Calu3 (cell line): ENCODE measurements at places on chromosomes 16 and 17. TPM values are rescaled to one million over a fixed set of nuclear protein-coding genes. Genes with fewer than 3 reads are reported as not detected.
A peak's percentile ranks its signal among the peaks of the same experiment; 100 is the strongest.

Gene QPRT
- 4.6 and 7.5 TPM in 2 replicates for total RNA-seq

Gene ABCC12
- total RNA-seq: not detected in 2 replicates

Gene SMIM36
- total RNA-seq: not detected in 2 replicates

Gene PRSS22
- total RNA-seq: 140 and 141 TPM in 2 replicates

Gene CDH11
- not detected in 2 replicates for total RNA-seq

- peaks cover 6% of the 10 kb centered on the region for H3K4me1 ChIP-seq
- H3K27ac ChIP-seq: no peak overlapping the region
- no peak for DNase-seq
- peaks cover 10% of the 10 kb centered on the region for H3K36me3 ChIP-seq
- H3K4me3 ChIP-seq: no peak overlapping the region
- no peaks in the 10 kb centered on the region for H3K27me3 ChIP-seq
Observed at GRCh38 chr17:80783971-80784370, 207.7 kb upstream of the CHMP6 start.

- H3K27ac ChIP-seq: no peak overlapping the region
- no peak for DNase-seq
- H3K36me3 ChIP-seq: peaks cover 8% of the 10 kb centered on the region
- H3K4me3 ChIP-seq: no peak overlapping the region
- peaks cover 90% of the 10 kb centered on the region for H3K27me3 ChIP-seq
- no peaks in the 10 kb centered on the region for H3K4me1 ChIP-seq
Observed at GRCh38 chr17:50118076-50118827, 11.7 kb downstream of the SAMD14 start.

- no peaks in the 10 kb centered on the region for H3K4me1 ChIP-seq
- H3K4me3 ChIP-seq: no peak overlapping the region
- DNase-seq: no peak
- no peaks in the 10 kb centered on the region for H3K27me3 ChIP-seq
Observed at GRCh38 chr17:67439269-67439668, 62.2 kb downstream of the PITPNC1 start.

- H3K4me1 ChIP-seq: no peaks in the 10 kb centered on the region
- H3K4me3 ChIP-seq: no peak overlapping the region
- no peak for DNase-seq
- H3K27me3 ChIP-seq: no peaks in the 10 kb centered on the region
- peaks cover 10% of the 10 kb centered on the region for H3K36me3 ChIP-seq
Observed at GRCh38 chr17:32191306-32191705, 49.0 kb downstream of the RHOT1 start.

DNA sequence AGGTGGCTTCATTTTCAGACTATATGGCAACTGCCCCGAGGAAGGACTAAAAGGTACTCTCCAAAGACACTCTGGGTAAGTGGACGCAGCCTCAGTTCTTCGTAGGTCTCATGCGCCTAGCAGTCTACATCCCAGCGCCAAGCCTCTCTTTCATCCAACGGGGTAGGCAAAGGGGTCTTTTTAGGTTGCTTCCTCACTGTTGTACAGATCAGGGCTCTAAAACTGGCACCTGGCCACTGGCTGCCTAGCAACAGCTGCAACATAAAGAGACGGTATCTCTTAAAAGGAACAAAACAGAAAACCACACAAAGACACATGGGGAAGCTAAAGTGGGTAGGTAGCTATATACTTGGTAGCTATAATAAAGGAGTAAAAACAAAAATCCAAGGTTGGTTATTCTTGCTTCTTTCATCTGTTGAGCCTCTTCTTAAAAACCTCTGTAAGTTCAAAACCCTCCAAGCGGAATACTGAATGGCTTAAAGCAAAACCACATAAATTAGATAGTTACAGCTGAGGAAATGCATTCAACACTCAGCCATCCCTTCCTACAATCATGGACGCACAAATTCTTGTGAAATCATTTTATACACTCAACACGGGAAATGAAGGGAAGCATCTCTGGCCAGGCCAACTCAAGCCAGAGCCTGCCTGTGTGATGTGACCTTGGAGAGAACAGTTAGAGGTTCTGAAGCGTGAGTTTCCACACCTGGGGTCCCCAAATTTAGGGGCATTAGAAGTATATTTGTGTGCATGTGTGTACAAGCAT lies 22.7 kb downstream of the CYTH1 start:
- H3K4me3 ChIP-seq: no peak overlapping the region
- no peak for DNase-seq
- H3K27ac ChIP-seq: no peak overlapping the region

GRCh38 chr16:65463652-65464260 lies 341.9 kb upstream of the CDH11 start:
- no peaks in the 10 kb centered on the region for H3K36me3 ChIP-seq
- H3K27ac ChIP-seq: no peak overlapping the region
- H3K27me3 ChIP-seq: no peaks in the 10 kb centered on the region
- no peak overlapping the region for H3K4me3 ChIP-seq
- no peak for DNase-seq
- H3K4me1 ChIP-seq: no peaks in the 10 kb centered on the region

- H3K4me1 ChIP-seq: peaks cover 7% of the 10 kb centered on the region
- peaks cover 4% of the 10 kb centered on the region for H3K36me3 ChIP-seq
- peaks cover 65% of the 10 kb centered on the region for H3K27me3 ChIP-seq
Observed at GRCh38 chr17:74860229-74860871, 665 bp upstream of the GRIN2C start.

DNA sequence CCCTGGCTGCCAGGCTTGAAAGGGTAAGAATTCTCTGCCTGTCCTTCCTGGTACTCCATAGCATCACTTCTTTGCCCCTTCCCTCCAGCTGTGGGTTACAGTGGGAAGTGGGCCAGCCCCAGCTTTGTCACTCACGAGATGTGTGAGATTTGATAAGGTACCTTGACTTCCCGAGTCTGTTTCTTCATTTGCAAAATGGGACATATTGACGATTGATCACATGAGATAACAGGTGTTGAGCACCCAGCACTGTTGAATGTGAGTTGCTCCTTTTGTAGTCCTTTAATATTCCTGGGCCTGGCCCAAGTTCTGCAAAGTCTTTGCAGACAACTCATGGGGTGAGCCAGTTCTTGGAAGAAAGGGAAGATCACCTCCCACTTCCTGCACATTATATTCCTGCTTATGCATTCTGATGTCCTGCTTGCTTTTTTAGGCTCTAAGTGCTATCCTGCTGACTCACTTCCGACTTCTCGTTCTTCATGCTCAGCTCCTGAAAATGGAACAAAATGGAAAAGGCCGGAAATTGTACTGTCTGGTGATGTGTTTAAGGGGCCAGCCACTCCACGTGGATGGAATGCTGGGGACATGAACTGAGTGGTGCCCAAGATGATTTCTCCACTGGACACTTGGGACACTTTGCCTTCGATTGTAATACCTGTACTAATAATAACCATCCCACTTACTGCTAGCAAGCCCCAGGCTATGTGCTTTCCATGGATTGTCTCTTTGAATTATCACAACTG lies 8.3 kb upstream of the NLK start:
- H3K4me1 ChIP-seq: no peaks in the 10 kb centered on the region
- H3K27ac ChIP-seq: no peak overlapping the region
- peaks cover 7% of the 10 kb centered on the region for H3K27me3 ChIP-seq
- no peak overlapping the region for H3K4me3 ChIP-seq
- H3K36me3 ChIP-seq: no peaks in the 10 kb centered on the region

- no peaks in the 10 kb centered on the region for H3K4me1 ChIP-seq
- no peak overlapping the region for H3K27ac ChIP-seq
Observed at GRCh38 chr16:50530277-50531236, 17.6 kb upstream of the NKD1 start.

- no peak overlapping the region for H3K4me3 ChIP-seq
- no peaks in the 10 kb centered on the region for H3K4me1 ChIP-seq
- no peak overlapping the region for H3K27ac ChIP-seq
- H3K36me3 ChIP-seq: no peaks in the 10 kb centered on the region
Observed at GRCh38 chr17:16938031-16938430, 33.9 kb downstream of the TNFRSF13B start.

DNA sequence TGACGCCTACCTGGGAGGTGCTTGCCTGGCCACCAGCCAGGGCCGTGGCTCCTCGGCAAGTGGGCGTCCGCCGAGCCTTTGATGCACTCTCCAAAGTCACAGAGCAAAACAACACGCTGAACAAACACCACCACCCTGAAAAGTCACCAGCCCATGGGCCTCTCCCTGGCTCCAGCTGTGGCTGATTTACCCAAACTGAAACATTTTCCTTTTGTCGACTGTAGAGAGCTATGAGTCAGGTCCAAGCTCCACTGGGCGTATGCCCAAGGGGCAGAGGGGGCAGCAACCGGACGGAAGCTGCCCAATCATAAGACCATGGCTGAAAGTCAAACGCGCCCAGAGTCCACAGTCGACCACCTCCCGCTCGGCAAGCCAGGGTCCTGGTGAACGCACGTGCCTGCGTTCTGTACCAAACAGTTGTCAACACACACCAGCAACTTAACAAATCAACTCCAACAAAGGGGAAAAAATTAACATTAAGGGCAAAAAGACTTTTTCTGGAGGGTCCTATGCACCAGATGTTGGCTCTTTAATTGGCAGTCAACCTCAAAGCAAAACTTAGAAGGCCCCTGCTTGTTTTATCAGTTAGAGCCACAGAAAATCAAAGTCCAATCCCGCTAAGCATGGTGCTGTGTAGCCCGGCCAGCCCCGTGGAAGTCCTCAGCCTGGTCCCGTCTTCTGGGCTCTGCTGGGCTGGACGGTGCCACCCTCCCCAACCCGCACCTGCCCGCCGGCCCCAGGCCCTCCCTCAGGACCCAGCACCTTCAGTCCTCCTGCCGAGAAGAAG lies 47.3 kb downstream of the TBC1D16 start:
- peak overlapping the region; percentile 48 for H3K4me3 ChIP-seq
- H3K36me3 ChIP-seq: peaks cover 33% of the 10 kb centered on the region
- DNase-seq: peak; percentile 67
- no peaks in the 10 kb centered on the region for H3K27me3 ChIP-seq
- peaks cover 81% of the 10 kb centered on the region for H3K4me1 ChIP-seq

GRCh38 chr16:89863741-89864526 lies 9.5 kb upstream of the TCF25 start:
- H3K4me1 ChIP-seq: no peaks in the 10 kb centered on the region
- no peak overlapping the region for H3K4me3 ChIP-seq
- H3K27me3 ChIP-seq: no peaks in the 10 kb centered on the region
- DNase-seq: no peak
- no peak overlapping the region for H3K27ac ChIP-seq

GRCh38 chr17:781805-782731 lies at the start of the genes GLOD4 and MRM3:
TSS of gene GLOD4 (minus strand) at chr17:782280. CDS start at chr17:782255, 25 bp downstream.
TSS of gene MRM3 (plus strand) at chr17:782353. CDS start at chr17:782379, 26 bp downstream.
- H3K4me1 ChIP-seq: no peaks in the 10 kb centered on the region
- DNase-seq: peak; percentile 88
- peaks cover 27% of the 10 kb centered on the region for H3K36me3 ChIP-seq
- peak within 1 kb of the TSS; percentile 91 for H3K27ac ChIP-seq
- no peaks in the 10 kb centered on the region for H3K27me3 ChIP-seq

- peaks cover 48% of the 10 kb centered on the region for H3K4me1 ChIP-seq
- peak overlapping the region; percentile 5 for H3K4me3 ChIP-seq
- H3K27ac ChIP-seq: peak overlapping the region; percentile 61
Observed at GRCh38 chr16:2769675-2770056, 7.4 kb downstream of the ELOB start.
